ENCODE measurements at places on chromosomes 3 and 15. TPM values are rescaled to one million over a fixed set of nuclear protein-coding genes. Genes with fewer than 3 reads are reported as not detected.
A peak's percentile ranks its signal among the peaks of the same experiment; 100 is the strongest.

DNA sequence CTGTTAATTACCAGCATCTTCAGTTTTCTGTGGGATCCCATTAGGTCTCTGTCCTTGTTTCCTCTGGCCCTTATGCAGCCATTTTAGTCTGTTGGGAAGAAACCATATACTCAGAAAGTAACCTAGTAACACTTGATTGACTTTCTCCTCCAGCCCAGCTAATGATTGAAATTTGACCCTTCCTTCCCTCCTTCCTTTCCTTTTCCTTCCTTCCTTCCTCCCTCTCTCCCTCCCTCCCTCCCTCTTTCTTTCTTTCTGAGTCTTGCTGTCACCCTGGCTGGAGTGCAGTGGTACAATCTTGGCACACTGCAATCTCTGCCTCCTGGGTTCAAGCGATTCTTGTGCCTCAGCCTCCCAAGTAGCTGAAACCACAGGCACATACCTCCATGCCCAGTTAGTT is 5.9 kb upstream of the ZNF620 start:
- no peaks in the 10 kb centered on the region for H3K27me3 ChIP-seq
- H3K4me3 ChIP-seq, result no peak overlapping the region
- no peak overlapping the region for H3K27ac ChIP-seq
- peaks cover 3% of the 10 kb centered on the region for H3K4me1 ChIP-seq
- no peak for DNase-seq
- no peaks in the 10 kb centered on the region for H3K36me3 ChIP-seq

DNA sequence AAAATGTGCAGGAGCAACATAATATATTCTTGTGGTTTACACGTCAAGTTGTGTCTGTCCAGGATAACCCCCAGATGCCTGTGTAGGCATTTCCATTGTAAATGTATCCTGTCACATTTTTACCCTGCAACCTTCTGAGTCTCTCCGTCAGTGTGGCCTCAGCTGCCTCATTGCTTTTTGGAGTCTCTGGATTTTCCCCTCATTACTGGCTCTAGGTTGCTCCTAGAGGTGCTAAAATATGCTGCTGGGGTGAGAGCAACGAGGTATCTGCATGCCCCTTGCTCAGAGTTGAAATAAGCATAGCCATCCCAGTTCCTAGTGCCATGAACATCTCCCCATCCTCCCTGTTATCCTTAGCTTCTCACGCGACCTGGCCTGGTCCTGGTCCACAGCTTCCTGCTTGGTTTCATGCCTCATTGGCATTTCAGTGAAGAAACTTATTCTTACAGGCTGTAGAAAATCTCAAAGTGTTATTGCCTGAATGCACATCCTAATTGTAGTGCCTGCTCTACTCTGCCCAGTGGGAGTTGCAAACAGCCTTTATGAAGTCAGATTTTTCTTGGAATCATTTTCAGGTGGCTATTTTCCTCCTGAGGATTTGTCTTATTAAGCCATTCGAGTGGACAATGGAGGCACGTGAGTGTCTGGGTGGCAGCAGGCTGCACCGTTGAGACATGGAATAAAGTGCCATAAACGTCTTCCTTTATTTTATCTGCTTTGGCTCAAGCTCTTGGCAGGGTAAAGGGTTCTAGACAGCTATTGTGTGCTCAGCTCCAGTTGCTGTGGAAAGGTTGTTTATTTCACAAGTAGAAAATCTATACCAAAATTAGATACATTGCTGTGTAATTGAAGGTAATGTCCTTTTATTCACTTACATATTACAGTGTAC is 33.2 kb downstream of the OXNAD1 start:
- H3K27ac ChIP-seq, result no peak overlapping the region
- no peak for DNase-seq
- peaks cover 37% of the 10 kb centered on the region for H3K4me1 ChIP-seq
- H3K4me3 ChIP-seq, result no peak overlapping the region
- H3K27me3 ChIP-seq, result no peaks in the 10 kb centered on the region
- peaks cover 10% of the 10 kb centered on the region for H3K36me3 ChIP-seq

DNA sequence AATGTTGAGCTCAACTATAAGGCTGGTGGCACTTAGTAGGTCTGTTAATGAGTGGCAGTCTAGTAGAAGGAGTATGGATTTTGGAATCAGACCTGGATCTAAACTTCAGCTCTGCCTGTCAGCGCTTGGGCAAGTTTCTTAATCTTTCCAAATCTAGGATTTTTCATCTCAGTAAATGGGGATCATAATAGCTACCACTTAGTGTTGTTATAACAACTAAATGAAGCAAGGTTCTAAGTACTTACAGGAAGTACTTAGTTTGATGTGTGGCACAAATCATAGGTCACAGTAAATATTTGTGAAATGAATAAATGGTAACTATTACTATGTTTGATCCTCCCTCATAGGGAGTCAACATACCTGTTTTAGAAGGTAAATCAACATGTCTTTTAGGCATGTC is 31.4 kb downstream of the SLC49A4 start:
- H3K4me3 ChIP-seq, result no peak overlapping the region
- no peak for DNase-seq
- no peaks in the 10 kb centered on the region for H3K27me3 ChIP-seq
- no peaks in the 10 kb centered on the region for H3K4me1 ChIP-seq
- no peaks in the 10 kb centered on the region for H3K36me3 ChIP-seq

DNA sequence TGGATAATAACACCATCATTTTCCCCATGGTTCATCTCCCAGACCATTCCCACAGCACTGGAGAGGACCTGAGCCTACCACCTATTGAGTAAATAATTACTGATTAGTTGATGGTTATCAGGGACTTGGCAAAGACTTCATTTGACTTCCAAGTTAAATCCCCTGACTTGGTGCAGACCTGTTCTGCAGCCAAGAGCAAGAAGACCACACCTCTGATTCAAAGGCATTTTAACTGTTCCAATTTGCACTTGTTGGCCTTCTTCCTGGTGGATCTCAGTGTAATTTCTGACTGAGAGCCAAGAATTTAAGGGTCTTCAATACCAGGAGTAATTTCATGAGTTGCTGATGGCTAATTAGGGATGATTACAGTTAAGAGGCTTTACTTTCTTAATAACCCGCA is 24.0 kb downstream of the THSD4 start:
- H3K27me3 ChIP-seq, result no peaks in the 10 kb centered on the region
- H3K4me1 ChIP-seq, result no peaks in the 10 kb centered on the region
- DNase-seq, result no peak
- H3K4me3 ChIP-seq, result no peak overlapping the region
- no peaks in the 10 kb centered on the region for H3K36me3 ChIP-seq

GRCh38 chr15:61315471-61315870 is 86.4 kb upstream of the RORA start:
- DNase-seq, result no peak
- H3K27ac ChIP-seq, result no peak overlapping the region
- no peaks in the 10 kb centered on the region for H3K36me3 ChIP-seq
- no peak overlapping the region for H3K4me3 ChIP-seq

GRCh38 chr3:184639351-184639750 is 72.5 kb downstream of the MAGEF1 start:
- H3K4me1 ChIP-seq, result no peaks in the 10 kb centered on the region
- no peak overlapping the region for H3K4me3 ChIP-seq
- no peak for DNase-seq
- no peaks in the 10 kb centered on the region for H3K27me3 ChIP-seq
- H3K27ac ChIP-seq, result no peak overlapping the region

DNA sequence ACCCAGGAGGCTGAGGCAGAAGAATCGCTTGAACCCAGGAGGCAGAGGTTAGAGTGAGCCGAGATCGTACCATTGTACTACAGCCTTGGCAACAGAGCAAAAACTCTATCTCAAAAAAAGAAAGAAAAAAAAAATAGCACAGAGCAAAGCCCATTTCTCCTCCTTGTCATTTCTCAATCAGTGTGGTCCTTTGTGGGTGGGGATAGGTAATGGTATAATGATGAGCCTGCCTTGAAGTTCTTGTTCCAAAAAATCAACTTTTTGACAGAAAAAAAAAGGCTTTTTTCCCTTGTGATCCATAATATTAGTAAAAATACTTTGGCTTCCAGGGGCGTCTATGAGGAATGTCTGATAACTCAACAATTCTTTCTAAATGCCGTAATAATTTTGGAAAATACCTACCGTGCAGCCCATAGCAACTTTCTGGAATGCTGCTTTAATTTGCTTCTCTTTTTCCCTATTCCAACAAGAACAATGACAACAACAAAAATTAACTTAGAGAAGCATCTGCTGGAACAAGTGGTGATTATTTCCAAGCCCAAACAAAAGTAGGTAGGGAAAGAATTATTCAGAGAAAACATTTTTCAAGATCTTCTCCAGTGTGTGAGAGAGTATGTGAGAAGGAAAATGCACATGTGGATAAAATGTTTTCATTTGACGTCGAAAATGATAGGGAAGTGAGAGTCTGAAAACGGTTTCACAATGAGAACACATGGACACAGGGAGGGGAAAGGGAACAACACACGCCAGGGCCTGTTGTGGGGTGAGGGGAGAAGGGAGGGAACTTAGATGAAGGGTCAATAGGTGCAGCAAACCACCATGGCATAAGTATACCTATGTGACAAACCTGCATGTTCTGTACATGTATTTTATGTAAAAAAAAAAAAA is 337.8 kb downstream of the RBMS3 start:
- no peaks in the 10 kb centered on the region for H3K36me3 ChIP-seq
- H3K4me3 ChIP-seq, result no peak overlapping the region
- H3K4me1 ChIP-seq, result no peaks in the 10 kb centered on the region
- no peaks in the 10 kb centered on the region for H3K27me3 ChIP-seq
- H3K27ac ChIP-seq, result no peak overlapping the region

GRCh38 chr3:28347374-28348264 is 902 bp upstream of the ZCWPW2 start:
- H3K36me3 ChIP-seq, result no peaks in the 10 kb centered on the region
- no peaks in the 10 kb centered on the region for H3K27me3 ChIP-seq
- peak; percentile 8 for DNase-seq
- peak overlapping the region; percentile 98 for H3K27ac ChIP-seq
- no peaks in the 10 kb centered on the region for H3K4me1 ChIP-seq

The WDR49 gene
- 0.08 TPM for total RNA-seq

The SV2B gene
- total RNA-seq, result 0.76 TPM

The MLF1 gene
- total RNA-seq, result 40.3 TPM

The STX19 gene
- total RNA-seq, result not detected

The CPN2 gene
- not detected for total RNA-seq
